Effector memory CD4-positive, alpha-beta T cell (primary cell): ENCODE measurements at places on chromosomes 12 and 14.

DNA sequence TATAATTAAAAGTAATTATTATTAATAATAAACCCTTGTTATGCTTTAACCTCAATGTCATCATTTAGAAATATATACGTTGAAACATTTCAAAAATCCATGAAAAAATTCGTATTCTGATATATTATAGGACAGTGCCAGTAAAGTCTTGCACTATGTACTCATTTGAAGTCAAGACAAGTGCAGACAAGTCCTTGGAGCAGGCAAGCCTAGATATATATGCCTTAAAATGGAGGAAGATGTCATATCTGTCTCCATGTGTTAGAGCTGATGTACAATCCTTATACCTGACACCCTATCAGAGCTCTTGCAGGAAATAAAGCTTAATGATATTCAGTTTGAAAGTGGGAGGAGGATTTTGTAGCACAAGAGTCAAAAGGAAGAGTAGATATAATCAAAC, 310.4 kb downstream of the KCNH5 start:
- no peak for DNase-seq

DNA sequence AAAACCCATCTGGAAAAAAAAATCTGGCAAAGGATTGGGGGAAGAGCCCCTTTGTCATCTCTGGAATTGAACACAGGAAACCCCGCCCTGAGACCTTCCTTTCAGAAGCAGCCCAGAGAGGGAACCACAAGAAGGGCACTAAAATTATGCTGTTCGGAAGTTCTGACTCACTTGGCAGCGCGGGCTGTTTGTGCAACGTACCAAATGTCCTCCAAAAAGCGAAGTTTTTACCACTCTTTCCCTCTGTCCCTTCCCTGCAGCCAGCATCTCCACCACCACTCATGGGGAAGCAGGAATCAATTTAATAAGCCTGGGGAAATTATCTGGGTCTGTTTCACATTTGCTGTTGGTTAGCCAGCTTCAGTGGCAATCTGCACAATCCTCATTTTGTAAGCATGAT, 3.2 kb upstream of the SYNE3 start:
- peak; percentile 56 for DNase-seq

GRCh38 chr12:3132636-3133404, 55.6 kb downstream of the TSPAN9 start:
- no peak for DNase-seq

DNA sequence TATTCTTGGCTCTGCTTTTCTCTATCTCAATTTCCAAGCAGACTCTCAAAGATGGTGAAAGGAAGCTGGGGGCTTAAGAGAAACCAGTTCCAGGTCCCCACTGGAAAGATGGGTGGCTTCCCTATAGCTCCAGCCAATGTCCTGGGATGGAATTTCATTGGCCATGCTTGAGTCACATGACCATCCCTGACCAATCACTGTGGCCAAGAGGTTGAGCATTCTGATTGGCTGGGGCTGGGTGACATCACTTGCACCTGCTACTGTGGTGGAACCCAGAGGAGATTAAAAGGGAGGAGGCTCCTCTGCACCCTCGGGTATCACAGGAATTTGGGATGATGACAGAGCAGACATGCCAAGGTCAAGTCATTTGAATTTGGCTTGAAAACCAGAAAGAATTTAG, 436.5 kb downstream of the TMEM132D start:
- DNase-seq = no peak

DNA sequence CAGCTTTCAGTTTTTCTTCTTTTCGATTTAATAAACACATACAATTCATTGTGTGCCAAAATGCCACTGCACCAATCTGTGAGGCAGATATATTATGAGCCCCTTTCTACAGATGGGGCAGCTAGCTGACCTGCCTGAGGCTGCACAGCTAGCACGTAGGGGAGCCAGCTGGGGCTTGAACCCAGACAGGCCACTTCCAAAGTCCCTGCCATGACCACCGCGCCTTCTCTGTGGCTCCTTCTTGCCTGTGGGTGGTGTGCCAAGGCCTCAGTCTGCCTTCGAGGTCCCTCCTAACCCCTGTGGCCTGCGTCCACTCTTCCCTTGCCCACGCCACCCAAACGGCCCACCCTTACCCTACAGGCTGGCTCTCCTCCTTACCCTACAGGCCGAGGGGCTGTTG, 16.2 kb downstream of the FAM222A start:
- DNase-seq = no peak

DNA sequence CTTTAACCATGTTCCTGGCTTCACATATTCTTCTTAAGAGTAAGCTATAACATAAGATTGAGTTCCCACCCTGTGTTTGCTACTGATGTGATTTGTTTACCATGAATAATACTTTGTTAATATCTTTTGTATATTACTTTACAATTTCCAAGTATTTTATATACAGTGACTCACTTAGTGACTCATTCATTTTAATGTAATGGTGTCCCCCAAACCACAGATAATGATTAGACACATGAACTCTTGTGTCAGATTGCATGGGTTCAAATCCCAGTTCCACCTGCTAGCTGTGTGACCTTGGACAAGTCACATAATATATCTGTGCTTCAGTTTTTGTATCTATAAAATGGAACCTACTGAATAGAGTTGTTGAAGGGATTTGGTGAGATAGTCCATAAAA, 76.1 kb downstream of the MYF5 start:
- DNase-seq = no peak

- no peak for DNase-seq
Measured at GRCh38 chr12:93219947-93220346, 157.8 kb upstream of the NUDT4 start.

- no peak for DNase-seq
Measured at GRCh38 chr14:89566180-89566579, 149.1 kb upstream of the FOXN3 start.

DNA sequence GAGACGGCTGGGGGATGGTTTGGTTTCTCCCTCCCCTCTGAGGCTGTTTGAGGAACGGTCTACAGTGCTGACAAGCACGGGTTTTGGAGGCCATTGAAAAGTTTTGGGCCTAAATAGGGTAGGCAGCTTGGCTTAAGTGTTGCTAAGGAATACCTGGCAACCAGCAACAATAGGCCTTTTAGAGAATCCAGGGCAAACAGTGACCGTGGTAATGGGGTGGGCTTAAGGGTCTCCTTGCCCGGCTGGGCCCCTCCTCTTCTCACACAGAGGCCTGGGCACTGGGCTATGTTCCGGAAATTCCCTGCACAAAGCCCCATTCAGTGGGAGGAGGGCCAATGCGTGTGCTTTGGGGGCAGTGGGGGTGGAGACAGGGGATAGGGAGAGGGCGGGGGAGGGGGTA, 55.4 kb downstream of the ASCL1 start:
- DNase-seq = no peak

- no peak for DNase-seq
Measured at GRCh38 chr12:90870971-90871725, 83.8 kb downstream of the CCER1 start.
